ENCODE measurements at places on chromosomes 3 and 15. TPM values are rescaled to one million over a fixed set of nuclear protein-coding genes. Genes with fewer than 3 reads are reported as not detected.

The SLC28A2 gene
- not detected for total RNA-seq

The ZNF197 gene
- total RNA-seq = 10.8 TPM

The TMPRSS7 gene
- total RNA-seq = not detected

The CTDSPL gene
- total RNA-seq = 19.0 TPM

The KLF15 gene
- 53.8 TPM for total RNA-seq

The MESP1 gene
- total RNA-seq = 16.0 TPM

The TLR9 gene
- 0.19 TPM for total RNA-seq

The PLCB2 gene
- total RNA-seq = 31.9 TPM

The NR2E3 gene
- not detected for total RNA-seq

Data from mesenteric fat pad (tissue), 1 donor.